ENCODE measurements at places on chromosomes 7 and 10.

GRCh38 chr10:32577448-32577847 lies 131.5 kb downstream of the CCDC7 start:
- DNase-seq: no peak

DNA sequence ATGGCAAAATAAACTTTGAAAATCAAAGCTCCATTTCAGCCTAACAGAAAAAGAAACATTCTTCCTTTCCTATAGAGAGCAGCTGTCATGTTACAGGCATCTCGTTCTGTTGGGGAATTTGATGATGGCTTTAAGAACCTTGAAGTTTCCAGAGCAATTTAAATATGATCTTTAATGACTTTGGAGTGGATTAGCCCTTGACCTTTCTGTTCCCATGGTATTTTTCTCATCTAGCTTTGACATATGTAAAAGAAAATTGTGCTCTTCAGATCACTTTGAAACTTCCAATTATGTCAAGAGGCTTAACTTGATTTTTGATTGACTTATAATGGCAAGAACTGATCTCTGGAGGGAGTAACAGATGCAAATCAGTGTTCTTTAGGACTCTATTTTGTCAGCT lies 157.6 kb upstream of the SEMA3E start:
- DNase-seq: no peak

DNA sequence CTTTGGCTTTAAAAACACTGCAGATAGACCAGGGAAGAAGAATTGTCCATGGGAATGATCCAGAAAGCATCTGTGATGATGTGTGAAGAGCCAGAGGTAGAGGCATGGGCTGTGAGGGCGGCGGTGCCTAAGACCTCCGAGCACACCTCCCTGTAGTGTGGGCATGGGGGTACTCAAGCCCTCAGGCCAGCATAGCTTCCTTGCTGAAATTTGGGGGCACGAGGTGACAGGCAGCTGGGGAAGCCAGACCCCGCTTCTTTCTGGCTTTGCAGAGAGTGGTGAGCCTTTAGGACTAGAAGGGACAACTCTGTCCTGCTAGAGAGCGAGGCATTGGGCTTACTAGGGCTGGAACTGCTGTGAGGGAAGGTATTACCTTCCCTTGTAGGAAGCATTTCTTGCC lies 187.7 kb upstream of the SH2B2 start:
- DNase-seq: no peak

DNA sequence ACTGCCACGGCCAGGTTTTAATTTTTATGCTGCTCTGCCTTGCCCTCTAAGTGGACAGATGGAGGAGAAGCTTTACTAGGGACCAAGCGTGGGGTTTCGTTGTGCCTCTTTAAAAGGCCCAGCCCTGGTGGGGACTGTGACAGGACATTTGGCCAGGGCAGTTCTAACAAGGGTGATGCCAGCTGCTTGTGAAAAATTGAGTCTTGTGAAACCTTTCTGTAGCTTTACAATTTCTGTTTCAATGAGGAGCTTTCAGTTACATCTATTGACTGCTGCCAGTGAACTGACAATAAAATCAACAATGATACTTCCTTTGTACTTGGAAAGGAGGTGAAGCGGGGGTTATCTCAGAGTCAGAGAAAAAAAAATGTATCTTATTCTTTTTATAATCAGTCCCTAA lies 233.1 kb upstream of the CSTF2T start:
- DNase-seq: no peak

- peak; percentile 59 for DNase-seq
Measured at GRCh38 chr10:22693371-22693784, 21.0 kb downstream of the PIP4K2A start.

GRCh38 chr7:151518105-151518946 lies 1.4 kb downstream of the RHEB start:
- peak; percentile 39 for DNase-seq

- DNase-seq: no peak
Measured at GRCh38 chr10:35884657-35885071, 242.6 kb upstream of the FZD8 start.

Measured in MV-4-11 (cell line).